ENCODE measurements at places on chromosomes 6 and 20. TPM values are rescaled to one million over a fixed set of nuclear protein-coding genes. Genes with fewer than 3 reads are reported as not detected.

The MUC22 gene
- not detected for total RNA-seq

The BEND6 gene
- 19.1 TPM for total RNA-seq

The NPEPL1 gene
- total RNA-seq = 28.2 TPM

The VGLL2 gene
- not detected for total RNA-seq

Measured in uterine smooth muscle cell (primary cell).